ENCODE measurements at places on chromosomes 2 and 18. TPM values are rescaled to one million over a fixed set of nuclear protein-coding genes. Genes with fewer than 3 reads are reported as not detected.

Gene EPB41L3
- 7.2 TPM for total RNA-seq

Gene HOXD8
- total RNA-seq, result not detected

DNA sequence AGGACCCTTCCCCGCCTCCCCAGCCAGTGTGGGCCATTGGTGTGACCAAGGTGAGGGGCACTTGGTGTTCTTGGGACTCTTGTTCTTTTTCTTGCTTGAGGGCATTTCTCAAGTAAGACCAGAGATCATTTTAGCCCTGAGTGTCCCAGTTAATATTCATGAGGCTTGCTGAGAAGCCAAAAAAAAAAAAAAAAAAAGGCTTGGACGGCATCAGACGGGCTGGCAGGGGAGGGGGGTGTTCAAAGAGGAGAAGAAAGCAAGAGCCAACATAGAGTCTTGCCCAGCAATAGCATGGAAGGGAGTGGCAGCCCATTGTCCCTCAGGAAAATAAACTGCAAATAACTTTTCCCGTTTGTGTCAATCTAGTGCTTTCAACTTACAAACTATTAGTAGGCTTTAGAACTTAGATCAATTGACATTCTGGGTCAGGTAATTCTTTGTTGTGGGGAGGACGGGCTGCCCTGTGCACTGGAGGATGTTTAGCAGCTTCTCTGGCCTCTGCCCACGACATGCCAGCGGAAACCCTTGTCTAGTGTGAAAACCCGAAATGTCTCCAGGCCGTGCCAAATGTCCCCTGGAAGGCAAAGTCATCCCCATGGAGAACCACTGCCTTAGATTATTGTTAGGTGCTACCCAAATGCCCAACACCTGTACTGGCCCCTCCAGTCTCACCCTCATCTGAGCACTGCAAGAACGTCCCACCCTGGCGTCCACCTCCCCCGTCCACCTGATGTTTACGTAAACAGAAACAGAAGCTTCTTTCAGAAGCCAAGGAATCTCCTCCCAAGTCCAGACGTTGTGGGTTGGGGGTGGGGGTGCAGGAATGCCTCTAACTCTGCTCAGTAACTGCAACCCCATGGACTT is 163.4 kb downstream of the BCL2 start:
- peaks cover 7% of the 10 kb centered on the region for H3K36me3 ChIP-seq
- DNase-seq, result no peak
- peaks cover 97% of the 10 kb centered on the region for H3K4me1 ChIP-seq
- peak overlapping the region; percentile 79 for H3K4me3 ChIP-seq
- no peaks in the 10 kb centered on the region for H3K27me3 ChIP-seq

DNA sequence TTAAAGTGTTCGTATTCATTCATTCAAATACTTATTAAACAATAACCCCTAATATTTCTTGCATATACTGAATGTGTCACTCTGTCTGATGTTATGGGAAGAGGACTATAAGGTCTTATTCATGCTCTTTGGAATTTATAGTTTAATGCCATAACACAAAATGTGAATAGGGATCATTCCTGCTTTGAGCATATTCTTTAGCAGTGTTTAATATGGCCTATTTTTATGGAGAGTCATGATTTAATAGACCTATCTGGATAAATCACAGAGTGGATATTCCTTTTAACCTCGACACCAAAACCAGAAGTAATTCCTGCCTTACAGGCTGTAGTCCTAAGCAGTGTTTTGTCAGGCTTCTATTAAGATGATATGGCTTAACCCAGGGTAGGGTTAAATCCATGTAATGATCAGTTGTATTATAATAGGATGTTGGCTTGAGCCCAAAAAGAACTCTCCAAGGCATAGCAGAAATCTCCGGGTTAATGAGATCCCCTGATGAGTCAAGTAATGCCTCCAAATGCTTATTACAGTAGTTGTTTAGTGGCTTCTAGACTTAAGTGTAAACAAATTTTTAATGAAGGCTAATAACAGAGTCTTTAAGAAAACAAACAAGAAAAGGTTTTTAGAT is 54.3 kb downstream of the GULP1 start:
- no peaks in the 10 kb centered on the region for H3K4me1 ChIP-seq
- H3K27ac ChIP-seq, result no peak overlapping the region
- H3K4me3 ChIP-seq, result no peak overlapping the region
- no peaks in the 10 kb centered on the region for H3K27me3 ChIP-seq
- H3K36me3 ChIP-seq, result no peaks in the 10 kb centered on the region

GRCh38 chr18:26460449-26461091 is 87.8 kb downstream of the KCTD1 start:
- no peaks in the 10 kb centered on the region for H3K36me3 ChIP-seq
- no peak overlapping the region for H3K27ac ChIP-seq
- no peaks in the 10 kb centered on the region for H3K27me3 ChIP-seq
- DNase-seq, result no peak
- no peak overlapping the region for H3K4me3 ChIP-seq
- peaks cover 6% of the 10 kb centered on the region for H3K4me1 ChIP-seq

- no peak for DNase-seq
- H3K4me3 ChIP-seq, result no peak overlapping the region
- no peaks in the 10 kb centered on the region for H3K4me1 ChIP-seq
- H3K27me3 ChIP-seq, result no peaks in the 10 kb centered on the region
- H3K36me3 ChIP-seq, result no peaks in the 10 kb centered on the region
Observed at GRCh38 chr2:99032786-99033185, 96.8 kb upstream of the CRACDL start.
